ENCODE measurements at places on chromosomes 1 and 21.

- no peak for DNase-seq
Measured at GRCh38 chr1:216935901-216936300, 212.7 kb upstream of the ESRRG start.

DNA sequence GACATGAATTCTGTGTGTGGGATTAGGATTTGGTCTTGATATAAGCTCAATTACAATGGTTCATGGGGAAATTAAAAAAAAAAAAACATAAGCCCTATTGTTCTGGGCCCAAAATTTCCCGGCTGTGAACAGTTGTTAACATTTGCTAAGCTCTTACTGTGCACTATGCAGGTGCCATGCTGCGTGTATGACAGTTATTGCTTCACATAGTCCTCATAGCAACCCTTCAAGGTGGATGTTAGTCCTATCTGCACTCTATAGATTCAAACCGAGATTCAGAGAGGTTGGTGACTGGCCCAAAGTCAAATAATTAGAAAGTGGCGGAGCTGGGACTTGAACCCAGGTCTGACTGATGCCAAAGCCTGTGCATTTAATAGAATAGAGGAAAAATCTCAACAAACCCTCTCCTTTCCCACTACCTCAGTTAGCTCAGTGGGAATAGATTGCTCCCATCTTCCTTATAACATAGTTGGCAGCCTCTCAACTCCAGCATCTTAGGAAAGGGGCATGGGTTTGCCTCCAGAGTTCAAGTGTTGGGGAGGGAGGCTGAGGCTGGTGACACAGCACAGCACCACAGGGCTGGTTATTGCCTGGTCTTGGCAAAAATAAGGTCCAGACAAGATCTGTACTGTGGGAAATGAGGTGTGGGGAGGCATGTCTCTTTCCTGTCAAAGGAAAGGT lies 55.0 kb upstream of the GCLM start:
- DNase-seq = no peak

GRCh38 chr1:16617114-16617631 lies 3.8 kb upstream of the NBPF1 start:
- DNase-seq = no peak

DNA sequence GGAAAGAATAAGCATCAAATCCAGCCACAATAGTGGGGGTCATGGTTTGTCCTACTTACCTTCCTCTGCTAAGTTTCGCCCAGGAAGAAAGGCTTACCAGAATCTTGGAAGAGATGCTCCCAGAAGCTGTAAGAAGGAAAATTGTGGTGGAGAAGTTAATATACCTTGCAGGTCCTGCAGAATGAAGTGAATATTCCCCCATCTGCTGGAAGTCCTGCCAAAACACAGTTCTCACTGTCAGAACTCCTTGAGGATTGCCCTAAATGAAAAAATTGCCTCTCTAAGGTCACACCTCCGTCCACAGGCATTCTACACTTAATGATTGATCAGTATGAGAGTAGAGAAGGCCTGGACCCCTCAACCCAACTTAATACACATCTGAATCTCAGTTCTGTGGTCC lies 78.4 kb upstream of the RGS21 start:
- DNase-seq = no peak

DNA sequence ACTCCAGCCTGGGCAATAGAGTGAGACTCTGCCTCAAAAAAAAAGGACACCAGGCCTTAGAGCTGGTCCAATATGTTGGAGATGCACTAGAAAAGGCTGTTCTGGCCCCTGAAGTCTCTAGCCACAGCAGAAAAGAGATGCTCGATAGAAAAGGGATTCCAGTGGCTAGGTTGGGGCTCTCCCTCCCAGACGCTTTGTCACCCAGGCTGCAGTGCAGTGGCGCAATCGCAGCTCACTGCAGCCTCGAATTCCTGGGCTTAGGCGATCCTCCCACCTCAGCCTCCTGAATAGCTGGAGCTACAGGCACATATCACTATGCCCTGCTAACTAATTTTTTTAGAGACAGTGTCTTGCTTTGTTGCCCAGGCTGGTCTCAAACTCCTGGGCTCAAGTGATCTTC lies 18.2 kb downstream of the PDZK1 start:
- no peak for DNase-seq

DNA sequence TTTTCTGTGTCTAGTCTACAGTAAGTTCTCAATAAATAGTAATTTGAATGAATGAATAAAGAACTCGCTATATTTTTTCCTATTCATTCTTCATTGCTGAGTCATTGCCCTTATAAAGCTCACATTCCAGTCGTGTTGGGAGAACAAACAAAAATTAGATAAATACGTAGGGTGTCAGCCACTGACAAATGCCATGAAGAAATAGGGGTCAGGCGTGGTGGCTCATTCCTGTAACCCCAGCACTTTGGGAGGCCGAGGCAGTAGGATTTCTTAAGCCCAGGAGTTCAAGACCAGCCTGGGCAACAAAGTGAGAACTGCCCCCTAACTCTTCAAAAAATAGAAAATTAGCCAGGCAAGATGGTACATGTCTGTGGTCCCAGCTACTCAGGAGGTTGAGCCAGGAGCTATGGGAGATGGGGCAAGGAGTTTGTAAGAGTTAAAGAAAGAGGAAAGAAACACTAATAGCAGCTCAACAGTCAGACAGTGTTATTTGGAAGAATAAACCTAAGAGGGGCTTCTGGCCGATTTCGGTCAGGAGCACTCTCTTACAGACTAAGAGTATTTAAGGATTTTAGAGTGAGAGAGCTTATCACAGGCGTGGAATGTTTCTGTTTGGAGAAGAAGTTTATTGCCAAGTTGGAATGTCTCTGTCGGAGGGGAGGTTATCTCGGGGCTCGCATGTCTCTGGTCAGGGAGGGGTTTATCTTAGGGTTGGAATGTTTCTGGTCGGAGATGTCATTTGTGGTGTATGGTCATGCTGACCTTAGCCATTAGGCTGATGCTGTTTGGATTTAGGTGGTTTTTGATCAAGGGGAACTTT lies 1.8 kb upstream of the CHML start:
- no peak for DNase-seq

DNA sequence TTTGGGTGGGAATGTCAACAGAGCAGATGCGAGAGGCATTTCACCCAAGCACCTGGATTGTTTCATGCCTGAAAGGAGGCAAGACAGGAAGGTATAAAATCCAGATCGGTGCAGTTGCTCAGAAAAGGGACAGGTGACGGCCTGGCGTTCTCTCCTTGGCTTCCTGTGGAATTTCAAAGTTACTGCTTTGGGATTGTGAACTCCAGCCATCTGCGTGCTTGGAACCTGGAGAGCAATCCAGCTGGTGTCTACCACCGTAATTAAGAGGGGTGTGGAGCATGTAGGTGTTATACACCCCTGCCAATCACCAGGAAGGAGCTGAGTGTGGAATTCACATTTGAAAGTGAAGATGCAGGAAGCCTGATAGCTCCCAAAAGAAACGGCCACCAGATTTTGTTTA lies 286.1 kb downstream of the KIF26B start:
- no peak for DNase-seq

- no peak for DNase-seq
Measured at GRCh38 chr1:159940006-159940620, 5.3 kb downstream of the IGSF9 start.

DNA sequence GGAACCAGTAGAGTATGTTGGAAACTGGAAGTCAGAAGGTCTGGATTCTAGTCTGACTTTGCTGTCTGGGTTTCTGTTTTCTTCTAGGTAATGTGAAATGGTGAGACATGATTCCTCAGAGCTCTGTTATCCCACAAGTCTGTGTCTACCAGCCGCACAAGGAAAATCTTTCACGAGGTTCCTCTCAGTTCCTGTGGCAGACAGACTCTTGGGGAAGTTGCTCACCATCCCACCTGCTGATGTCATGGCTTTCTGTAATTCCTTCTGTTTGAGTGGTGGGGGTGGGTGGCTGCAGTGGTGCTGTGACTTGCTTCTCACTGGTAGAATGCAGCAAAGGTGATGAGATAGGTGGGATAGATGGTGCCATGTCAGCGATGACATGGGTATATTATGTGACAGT lies 17.1 kb upstream of the SCMH1 start:
- DNase-seq = no peak

- DNase-seq = no peak
Measured at GRCh38 chr1:31110846-31111245, 45.3 kb upstream of the PUM1 start.

DNA sequence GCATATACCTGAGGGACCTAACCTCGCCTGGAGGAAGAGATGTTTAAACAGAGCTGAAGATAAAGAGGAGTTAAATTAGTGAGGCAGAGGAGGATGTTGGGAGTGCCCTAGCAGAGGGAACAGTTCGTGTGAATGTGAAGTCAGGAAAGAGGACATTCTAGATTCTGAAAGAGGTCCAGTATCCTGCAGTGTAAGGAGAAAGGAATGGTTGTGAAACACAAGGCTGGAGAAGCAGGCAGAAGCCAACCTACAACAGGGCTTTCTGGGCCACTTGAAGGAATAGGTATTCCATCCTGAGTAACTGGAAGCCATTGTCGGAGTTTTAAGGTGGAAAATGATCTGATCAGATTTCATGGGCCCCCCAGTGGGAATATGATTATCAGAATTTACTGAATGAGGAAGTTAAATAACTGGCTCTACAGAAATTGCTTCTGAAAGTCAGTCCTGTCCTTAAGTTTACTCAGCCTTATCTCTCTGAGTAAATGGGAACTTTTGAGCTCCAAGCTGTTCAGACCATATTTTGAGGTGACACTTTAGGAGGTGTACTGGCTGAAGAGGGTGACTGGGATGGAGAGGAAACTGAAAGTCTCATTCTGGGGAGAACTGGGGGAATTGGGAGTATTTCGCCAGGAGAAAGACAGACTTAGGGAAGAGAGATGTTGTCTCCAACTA lies 24.4 kb upstream of the FAAH start:
- DNase-seq = no peak

- no peak for DNase-seq
Measured at GRCh38 chr1:56025942-56026341, 553.4 kb downstream of the PLPP3 start.

DNA sequence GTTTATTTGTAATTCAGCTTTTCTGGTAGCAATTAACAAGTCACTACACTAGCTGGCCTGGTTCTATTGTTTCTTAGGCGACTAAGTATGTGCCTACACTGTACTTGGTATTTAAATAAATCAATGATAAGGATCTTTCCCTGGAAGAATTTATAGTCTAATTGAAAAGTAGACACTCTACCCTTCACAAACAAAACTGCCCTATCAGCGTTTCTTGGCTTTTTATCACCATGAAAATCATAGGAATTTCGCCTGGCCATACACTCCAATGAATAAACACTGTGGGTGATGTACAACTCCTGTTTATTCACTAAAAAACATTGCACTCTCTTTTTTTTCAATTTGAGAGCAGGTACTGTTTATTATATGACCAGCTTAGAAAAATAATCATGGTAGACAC lies 702.9 kb upstream of the ADGRL2 start:
- no peak for DNase-seq

Data from CD4-positive, alpha-beta T cell treated with Interleukin-15 for 4 hours (primary cell).